ENCODE measurements at places on chromosomes 16 and 17.

GRCh38 chr17:40596261-40596919 is 31.1 kb upstream of the CCR7 start:
- peak; percentile 17 for DNase-seq

DNA sequence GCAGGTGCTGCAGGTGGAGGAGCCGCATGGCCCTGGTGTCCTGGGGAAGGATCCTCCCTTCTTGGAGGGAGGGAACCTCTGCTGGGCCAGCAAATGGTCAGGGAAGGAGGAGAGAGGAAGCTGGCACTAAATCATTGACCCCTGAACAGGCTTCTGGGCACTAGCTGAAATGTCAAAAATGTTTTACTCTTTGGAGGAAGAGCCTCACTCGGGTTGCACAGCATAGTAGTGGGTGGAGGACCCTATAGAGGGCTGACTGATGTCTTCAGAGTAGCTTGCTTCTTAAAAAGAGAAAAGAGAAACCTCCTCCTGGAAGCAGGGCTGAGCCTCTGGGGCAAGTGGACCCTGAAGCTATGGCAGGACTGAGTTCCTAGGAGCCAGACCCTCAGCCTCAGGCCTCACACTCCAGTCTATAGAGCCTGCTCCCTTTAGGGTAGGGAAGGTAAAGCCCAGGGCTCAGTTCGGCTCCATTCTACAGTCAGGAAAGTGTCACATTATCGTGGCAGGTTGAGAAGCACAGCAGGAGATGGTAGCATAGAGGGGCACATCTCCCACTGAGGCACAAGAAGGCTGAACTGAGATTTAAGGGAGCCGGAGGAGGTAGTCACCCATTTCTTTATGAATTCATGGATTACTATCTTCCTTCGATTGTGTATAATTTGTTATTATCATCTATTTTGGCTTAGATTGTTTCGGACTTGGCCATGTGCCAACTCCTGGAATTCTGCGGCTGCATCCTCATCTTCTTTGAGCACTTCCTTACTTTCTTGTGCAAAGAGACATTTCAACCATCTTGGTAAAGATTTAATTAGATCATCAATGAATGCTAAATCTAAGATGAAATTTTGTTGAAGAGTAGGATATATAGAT is 7.3 kb upstream of the CUEDC1 start:
- no peak for DNase-seq

DNA sequence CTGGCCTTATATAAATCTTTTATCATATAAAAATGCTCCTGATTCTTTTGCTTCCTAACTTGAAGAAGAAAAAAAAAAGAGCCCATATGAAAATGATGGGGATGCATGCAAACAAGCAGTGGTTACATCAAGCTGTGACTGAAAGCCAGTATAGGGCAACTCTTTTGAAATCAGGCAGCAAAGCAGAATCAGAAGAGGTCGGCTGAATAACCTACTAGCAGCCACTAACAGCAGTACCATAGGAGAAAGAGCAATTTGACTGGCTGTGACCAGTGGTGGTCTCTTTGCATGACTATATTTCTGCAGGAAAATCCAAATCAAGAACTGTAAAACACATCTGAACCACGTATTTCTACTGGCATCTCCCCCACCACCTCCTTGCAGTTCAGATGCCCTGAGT is 161.9 kb upstream of the C17orf78 start:
- no peak for DNase-seq

DNA sequence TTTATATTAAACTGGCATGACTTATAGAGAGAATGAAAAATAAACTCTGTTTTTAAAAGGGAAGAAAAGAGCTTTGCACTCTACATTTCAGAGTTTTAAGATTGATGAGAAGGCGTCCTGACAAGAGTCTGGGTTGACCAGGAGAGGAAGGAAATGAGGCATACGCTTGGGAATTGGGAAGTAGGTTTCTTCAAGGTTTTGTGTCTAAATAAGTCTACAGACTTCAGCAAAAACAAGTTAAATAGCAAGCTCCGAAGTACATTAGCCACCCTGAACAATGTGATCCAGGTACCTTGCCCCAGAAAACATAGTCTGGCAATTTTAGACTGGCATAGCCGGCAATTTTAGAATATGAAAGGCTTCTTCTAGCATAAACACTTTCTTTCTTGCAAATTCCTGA is 28.5 kb upstream of the CCDC182 start:
- no peak for DNase-seq

GRCh38 chr16:6105115-6105514 is 1007.5 kb upstream of the EEF2KMT start:
- DNase-seq, result no peak

Data from fibroblast of skin of back (primary cell).